ENCODE measurements at places on chromosomes 13 and 19.

- DNase-seq, result no peak
Measured at GRCh38 chr19:19379527-19379926, 25.9 kb upstream of the GATAD2A start.

DNA sequence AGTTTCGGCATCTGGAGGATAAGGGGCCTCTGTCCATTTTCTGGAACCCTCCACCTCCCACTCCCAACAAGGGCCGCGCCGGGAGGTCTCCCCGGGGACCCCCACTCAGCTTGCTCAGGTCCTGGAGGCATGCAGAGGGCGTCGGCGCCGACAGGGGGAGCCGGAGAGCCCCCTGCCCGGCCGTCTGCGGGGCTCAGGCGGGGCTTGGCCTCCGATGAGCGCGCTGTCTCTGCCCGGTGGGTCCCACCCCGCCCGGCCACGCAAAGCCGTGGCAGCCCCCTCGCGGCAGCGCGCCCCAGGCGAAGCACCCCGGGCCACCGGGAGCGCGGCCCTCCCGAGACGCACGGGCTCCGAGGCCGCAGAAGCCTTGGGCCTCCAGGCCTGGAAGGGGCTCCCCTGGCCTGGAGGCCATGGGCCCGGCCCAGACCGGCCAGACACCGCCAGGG is 149.7 kb upstream of the ZNF536 start:
- DNase-seq, result no peak

DNA sequence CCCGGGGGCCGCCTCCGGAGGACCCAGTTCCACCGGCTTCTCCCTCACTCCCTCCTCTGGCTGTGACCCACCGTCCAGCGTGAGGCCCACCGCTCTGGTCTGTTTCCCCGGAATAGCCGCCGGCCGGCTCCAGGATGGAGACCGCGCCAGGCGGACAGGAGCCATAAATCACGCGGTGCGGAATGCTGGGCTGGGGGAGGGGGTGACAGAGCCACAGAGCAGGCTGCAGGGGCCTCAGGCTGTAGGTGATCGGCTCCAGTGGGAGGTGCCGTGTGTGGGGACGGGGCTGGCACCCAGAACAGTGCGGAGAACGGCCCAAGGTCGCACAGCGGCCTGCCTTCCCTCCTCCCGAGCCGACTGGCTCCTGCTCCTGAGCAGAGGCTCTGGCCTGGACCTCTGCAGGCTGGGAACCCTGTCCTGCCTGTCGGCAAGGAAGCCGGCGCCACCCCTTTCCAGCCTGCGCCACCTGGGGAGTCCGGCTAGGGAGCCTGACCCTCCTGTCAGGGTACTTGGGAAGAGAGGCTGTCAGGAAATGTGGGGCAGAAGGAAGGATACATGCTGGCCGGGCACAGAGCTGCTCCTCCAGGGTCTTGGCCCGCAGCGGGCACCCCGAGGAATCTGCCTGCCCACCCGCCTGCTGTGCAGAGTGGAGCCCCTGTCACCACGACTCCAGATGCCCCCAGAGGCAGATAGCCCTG is 8.3 kb downstream of the PIAS4 start:
- DNase-seq, result no peak

DNA sequence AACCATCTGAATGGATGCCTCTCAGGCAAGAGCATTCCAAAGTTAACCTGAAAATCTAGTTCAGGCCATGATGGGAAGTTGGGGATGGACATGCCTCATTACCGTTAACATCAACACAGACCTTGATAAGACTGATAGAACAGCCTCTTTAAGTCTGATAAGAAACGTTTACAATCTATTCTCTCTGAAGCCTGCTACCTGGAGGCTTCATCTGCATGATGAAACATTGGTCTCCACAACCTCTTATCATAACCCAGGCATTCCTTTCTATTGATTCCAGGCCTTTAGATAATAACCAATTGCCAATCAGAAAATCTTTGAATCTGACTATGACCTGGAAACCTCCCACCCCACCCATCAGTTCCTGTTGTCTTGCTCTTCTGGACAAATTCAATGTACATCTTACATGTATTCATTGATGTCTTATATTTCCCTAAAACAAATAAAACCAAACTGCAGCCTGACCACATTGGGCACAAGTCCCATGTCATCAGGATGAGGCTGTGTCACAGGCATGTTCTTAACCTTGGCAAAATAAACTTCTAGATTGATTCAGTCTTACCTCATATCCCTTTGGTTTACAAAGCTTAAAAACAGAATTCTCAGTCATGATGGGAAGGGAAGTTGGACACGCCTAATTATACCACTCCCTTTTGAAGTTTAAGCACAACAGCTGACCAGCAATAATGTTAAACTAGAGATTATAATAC is 843.8 kb upstream of the SPRY2 start:
- DNase-seq, result no peak

DNA sequence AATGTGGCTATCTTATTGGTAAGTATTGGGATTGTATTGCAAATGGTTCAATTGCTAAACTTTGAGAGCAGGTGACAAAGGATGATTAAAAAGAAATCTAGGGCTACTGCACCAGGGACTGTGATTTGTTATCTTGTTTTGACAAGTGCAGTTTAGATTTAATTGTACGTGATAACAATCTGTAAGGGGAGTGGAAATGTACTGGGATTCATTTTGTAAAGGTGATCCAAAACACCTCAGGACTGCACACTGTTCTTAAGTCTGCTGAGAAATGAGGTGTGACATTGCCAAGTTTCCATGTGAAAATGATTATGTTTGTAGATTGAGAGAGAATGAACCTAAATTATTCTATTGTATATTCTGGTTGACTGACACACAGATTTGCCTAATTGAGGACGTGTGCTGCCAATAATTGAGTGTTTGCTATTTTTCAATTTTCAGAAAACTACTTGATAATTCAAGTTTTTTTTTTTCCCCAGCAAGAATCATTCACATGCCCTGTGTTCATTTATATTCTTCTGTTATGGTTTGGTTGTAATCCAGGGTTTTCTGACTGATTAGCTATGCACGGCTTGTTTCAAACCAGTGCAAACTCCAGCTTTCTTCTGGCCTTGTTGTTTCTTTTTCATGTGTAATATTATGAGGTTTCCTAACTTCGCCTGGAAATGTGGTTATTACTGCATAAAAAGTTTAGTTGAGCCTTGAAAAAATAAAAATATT is 308.0 kb downstream of the OLFM4 start:
- DNase-seq, result no peak

DNA sequence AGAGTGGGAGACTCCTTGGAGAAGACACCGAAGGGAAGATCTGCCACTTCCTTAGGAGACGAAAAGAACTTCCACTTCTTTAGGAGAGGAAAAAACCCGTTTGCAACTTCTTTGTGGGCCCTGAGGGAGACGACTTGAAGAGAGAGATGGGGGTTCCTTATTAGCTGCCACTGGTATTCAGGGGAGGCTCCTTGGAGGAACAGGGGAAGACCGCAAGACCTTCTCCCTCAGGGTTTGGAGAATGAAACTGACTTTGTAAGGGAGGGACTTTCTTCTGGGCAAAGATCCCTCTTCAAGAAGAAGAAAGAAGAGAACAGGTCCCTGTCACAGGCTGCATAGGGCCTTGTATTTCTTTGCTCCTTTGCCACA is 416 bp downstream of the BCKDHA start:
- DNase-seq, result no peak

- no peak for DNase-seq
Measured at GRCh38 chr13:41547251-41548000, 90.1 kb downstream of the RGCC start.

- no peak for DNase-seq
Measured at GRCh38 chr13:33119856-33120543, 103.8 kb downstream of the KL start.

GRCh38 chr13:32863596-32863995 is 152.6 kb upstream of the KL start:
- no peak for DNase-seq

- DNase-seq, result peak; percentile 67
Measured at GRCh38 chr19:4352701-4353121, 9.3 kb downstream of the MPND start.

- no peak for DNase-seq
Measured at GRCh38 chr19:38273499-38273898, 9.1 kb downstream of the SPINT2 start.

- no peak for DNase-seq
Measured at GRCh38 chr13:43797159-43797558, 10.4 kb upstream of the ENOX1 start.

DNA sequence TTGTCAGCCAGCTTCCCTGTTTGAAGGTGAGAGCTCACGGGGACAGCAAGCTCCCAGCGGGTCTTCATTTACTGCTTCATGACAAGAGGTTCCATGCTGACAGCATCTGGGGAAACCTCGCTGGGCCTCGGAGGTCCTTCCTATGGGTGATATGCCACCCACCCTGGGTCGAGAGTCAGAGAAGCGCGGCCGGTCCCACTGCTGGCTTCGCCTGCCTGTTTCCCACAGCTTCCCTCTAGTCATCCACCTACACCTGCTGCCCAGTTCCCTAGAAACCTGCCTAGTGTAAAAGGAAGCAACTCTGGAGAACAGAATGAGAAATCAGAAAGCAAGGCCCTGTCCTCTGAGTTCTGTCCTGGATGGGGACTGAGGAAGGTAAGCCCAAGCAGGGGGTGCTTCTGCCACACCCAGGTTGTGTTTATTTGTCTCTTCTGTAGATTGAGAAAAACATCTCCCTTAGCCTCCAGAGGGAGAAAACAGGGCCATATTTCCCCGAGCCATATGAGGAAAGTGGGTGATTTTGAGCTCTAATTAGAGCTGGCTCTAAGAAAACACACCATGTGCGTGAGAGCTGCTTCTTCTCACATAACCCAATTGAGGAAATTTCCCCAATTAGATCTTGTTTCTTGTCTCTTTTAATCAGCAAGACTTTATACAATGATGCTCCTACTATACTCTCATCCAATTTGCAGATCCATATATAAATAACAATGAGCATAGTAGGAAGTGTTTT is 504.3 kb downstream of the IRS2 start:
- DNase-seq, result no peak

GRCh38 chr13:34419755-34420154 is 522.3 kb upstream of the NBEA start:
- no peak for DNase-seq

GRCh38 chr13:23710366-23710765 is 140.2 kb downstream of the TNFRSF19 start:
- no peak for DNase-seq

DNA sequence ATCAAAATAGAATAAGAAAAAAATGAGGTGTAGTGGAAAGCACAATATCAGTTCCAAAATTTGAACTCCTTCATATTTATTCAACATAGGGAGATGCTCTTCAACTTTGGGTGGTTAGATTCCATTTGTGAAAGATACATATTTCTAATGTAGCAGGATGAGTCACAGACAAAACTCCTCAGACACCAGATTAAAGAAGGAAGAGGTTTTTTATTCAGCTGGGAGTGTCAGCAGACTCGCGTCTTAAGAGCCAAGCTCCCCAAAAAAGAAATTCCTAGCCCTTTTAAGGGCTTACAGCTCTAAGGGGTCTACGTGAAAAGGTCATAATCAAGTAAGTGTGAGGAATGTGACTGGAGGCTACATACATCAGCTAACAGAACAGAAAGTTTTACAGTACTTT is 6.8 kb upstream of the ZNF765 start:
- DNase-seq, result no peak

DNA sequence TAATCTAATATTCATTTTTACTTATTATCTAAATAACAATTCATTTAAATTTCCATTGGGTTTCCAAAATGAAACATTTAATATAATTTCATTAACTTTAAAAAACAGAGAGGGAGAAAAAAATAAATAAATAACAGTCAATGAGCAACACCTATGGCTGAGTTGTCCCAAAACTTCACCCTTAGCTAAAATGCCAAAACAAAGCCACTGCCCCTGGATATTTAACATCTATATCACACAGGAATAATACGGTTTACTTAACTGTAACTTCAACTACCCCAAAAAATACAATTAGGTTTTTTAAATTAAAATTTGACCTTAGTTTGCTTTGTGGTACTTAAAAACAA is 541 bp downstream of the ELF1 start:
- no peak for DNase-seq

GRCh38 chr19:9500796-9501195 is 2.4 kb upstream of the ZNF560 start:
- no peak for DNase-seq

DNA sequence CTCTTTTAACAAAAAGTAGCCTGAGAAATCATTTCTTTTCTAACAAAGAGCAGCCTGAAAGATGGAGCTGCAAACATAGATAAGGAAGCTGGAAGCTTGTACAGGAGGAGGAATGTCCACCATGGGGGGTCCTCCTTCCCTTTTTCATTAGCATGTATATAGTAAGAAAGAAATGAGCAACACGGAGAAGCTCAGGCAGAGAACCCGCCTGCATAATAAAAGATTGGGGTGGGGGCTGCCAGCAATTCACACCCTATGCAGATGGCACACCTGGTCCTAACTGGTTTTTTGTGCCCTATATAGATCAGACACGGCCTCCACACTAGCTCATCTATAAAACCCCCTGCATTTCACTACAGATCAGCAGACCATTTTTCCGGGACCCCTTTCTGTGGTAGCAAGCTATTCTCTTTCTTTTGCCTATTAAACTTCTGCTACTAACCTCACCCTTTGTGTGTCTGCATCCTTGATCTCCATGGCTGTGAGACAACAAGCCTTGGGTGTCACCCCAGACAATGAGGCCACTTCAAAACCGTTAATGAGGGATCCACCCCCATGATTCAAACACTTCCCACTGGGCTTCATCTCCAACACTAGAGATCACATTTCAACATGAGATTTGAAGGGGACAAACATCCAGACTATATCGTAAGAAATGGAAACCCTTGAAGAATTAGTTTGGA is 167.5 kb upstream of the FREM2 start:
- DNase-seq, result no peak

DNA sequence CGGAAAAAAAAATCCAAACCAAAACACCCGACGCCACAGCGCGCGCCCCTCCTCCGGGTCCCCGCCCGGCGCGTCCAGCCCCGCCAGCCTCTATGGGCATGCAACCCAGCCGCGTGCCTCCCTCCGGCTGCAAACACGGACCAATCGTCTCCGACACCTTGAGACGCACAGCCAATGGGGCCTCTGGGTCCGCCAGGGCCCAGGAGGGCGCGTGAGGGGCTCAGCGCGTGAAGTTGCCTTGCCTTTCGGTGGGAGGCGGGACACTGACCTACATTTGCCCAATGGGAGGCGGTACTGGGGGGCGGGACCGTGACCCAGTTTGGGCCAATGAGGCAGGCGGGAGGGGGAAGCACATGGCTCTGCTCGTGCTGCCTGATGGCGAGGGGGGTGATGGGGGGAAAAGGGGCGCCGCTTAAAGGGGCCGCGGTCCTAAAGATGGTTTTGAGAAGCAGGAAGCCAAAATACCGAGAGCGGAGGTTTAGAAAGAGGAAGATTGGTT is 319 bp upstream of the DBP start:
- DNase-seq, result peak; percentile 97

- DNase-seq, result no peak
Measured at GRCh38 chr13:49869519-49869918, 66.6 kb downstream of the SPRYD7 start.

- no peak for DNase-seq
Measured at GRCh38 chr13:97108530-97108900, 113.6 kb upstream of the MBNL2 start.

DNA sequence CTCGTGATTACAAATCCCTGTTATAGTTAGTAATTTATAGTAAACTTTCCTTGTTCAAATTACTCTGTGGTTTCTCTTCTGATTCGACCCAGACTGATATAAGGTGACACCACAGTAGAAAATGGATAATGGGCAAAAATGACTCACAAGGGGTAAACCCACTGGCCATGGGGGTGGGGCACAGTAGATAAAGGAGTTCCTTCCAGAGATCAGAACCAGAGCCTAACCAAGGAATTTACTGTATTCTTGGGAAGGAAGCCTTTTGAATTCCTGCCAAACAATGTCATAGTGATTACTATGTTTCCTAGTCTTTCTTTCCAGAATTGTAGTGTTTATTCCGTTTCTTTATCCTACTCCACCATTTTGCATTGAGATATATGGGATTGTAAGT is 21.9 kb downstream of the MIR17HG start:
- DNase-seq, result no peak

GRCh38 chr13:41054212-41054877 is 7.0 kb upstream of the WBP4 start:
- DNase-seq, result peak; percentile 63

Data from thymus (tissue), 14 donors.